ENCODE measurements at places on chromosomes 1 and 21.

DNA sequence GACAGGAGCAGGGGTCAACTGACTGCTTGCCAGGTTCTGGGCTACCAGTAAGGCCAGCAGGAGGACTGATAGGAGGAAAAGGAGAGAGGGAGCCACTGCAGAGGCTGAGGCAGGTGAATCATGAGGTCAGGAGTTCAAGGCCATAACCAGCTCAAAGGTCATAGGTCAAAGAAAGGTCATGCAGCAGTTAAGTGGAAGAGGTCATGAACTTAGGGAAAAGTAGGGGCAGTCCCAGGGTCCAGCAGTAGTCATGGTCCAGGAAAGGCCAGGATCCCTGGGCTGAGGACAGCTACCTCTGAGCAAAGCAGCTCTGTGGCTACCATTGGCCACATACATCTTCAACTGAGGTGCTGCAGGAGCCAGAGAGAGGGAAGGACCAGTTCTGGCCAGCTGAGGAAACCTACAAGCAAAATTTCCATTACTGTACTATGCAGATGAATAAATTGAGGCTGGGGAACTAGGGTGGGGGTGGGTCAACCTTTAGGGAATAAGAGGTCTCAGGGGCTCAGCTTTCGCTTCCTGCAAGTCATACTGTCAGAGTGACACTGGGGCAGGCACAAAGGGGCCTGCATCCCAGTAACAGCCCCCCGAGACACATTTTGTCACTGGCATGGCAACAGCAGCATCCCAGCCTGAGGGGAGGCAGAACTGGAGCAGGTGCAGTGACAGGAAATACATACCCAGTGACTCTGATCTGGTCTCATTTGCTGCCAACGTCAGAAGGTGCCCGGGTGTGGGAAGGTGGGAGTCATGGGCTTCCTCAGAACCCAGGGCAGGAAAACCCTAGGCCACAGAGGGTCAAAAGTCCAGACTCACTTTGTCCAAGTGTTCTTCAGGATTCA, 5.2 kb upstream of the INPP5B start:
- DNase-seq, result no peak

GRCh38 chr1:116476321-116476720, 94.5 kb downstream of the CD58 start:
- DNase-seq, result no peak

DNA sequence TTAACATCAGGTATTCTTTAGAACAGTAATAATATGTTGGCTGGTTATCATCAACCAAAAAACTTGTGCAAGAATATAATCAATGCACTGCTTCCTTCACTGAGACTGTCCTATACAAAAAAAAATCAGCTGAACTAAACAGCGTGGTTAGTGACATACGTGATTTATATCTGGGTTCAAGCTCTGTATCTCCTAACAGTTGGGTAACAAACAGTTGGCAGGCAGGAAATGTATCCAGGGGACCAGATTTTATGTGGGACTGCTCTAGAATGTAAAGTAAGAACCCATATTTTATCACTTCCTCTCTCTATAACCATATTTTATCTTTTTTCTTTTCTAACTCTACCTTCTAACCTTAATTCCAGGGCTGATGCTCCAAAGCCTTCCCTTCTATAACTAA, 8.0 kb downstream of the ACBD6 start:
- DNase-seq, result no peak

- no peak for DNase-seq
These were observed 115.8 kb upstream of the ZRANB2 start for GRCh38 chr1:71196685-71197084.

DNA sequence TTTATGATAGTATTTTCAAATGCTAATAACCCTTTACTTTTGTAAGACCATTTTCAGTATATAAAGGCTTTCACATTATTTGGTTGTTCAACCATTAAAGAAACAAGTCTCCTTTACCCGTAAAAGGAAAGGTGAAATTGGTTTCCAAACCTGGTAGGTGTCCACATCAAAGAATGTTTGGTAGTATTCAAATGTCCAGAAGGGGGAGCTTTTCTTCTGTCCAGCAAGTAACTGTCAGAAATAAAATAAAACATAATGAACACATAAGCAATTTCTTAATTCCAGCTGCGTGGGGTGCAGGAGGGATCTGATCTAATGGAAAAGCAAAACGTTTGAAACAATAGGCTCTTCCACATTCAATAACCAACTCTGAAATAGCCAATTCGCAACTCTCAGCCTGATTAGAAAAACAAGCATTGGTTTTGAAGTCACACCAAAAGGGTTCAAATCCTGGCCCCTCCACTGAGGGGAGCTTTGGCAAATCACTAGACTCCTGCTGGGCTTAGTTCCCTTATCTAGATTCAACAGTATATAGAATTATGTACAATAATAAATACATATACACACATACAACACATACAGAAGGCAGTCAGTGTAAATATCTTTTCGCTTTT, 11.0 kb downstream of the YIPF1 start:
- DNase-seq, result no peak

DNA sequence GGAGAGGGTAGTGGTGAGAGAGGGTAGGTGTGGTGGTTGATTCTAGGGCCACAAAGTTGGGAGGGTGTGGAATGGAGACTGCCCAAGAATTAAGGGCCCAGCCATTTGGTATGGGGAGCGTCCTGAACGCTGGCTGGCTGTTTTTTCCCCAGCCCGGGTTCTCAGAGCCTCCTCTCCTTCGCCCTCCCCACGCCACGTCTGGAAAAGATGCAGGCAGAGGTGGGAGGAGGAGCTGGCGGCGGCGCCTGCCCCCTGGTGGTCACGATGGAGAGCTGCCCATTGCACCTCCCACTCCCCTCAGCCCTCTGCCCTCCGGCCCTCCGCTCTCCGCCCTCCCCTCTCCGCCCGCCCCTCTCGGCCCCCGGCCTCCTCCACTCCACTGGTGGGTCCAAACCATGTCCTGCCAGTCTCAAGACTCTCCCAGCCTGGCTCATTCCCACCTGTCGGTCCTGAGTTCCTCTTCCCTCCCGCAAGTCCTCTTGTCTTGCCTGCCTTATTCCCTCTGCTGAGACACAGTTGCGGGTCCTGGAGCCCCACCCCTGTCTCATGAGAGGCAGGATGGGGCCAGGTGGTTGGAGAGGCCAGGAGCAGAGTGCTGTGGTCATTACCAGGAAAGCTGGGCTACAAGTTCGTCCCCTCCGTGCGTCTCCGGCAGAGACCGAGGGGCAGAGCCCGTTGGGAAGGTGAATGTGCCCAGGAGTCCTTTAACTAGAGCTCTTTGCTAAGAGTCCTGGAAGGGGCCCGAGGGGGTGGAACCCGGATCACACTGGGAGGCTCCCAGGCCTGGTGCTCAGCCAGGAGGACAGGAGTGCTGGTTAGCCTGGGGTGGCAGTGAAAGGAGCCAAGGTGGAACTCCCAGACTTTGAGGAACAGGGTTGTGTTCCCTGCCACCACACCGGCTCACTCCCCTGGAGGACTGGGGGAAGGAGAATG, 22.6 kb downstream of the ETNK2 start:
- no peak for DNase-seq

- no peak for DNase-seq
These were observed 780 bp downstream of the HIVEP3 start for GRCh38 chr1:41917835-41918449.

- DNase-seq, result no peak
These were observed 916.2 kb upstream of the B3GALT2 start for GRCh38 chr1:194102607-194103006.

GRCh38 chr1:227766015-227766634, 30.9 kb downstream of the SNAP47 start:
- DNase-seq, result no peak

- DNase-seq, result no peak
These were observed 65.6 kb upstream of the EDEM3 start for GRCh38 chr1:184820218-184820750.

DNA sequence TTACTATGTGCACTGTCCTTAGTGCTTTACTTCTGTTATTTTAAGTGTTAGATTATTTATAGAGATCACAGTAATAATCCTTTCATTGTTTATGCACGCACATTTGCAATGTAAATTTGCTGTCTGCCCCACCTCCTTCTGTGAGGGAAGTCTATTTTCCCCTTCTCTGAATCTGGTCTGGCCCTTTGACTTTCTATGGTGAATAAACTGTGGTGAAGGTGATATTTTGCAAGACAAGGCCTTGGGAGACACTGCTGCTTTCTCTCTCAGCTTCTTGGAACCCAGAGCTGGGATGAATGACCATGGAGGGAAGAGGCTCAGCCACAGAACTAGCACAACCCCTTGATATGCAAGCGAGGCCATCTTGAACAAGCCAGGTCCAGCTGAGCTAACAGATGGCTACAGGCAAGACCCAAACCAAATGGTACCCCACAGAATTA, 156.3 kb downstream of the ST6GALNAC3 start:
- no peak for DNase-seq

GRCh38 chr21:44742418-44743153, 31.2 kb upstream of the TSPEAR start:
- no peak for DNase-seq

GRCh38 chr1:83545066-83545862, 453.7 kb downstream of the TTLL7 start:
- no peak for DNase-seq

DNA sequence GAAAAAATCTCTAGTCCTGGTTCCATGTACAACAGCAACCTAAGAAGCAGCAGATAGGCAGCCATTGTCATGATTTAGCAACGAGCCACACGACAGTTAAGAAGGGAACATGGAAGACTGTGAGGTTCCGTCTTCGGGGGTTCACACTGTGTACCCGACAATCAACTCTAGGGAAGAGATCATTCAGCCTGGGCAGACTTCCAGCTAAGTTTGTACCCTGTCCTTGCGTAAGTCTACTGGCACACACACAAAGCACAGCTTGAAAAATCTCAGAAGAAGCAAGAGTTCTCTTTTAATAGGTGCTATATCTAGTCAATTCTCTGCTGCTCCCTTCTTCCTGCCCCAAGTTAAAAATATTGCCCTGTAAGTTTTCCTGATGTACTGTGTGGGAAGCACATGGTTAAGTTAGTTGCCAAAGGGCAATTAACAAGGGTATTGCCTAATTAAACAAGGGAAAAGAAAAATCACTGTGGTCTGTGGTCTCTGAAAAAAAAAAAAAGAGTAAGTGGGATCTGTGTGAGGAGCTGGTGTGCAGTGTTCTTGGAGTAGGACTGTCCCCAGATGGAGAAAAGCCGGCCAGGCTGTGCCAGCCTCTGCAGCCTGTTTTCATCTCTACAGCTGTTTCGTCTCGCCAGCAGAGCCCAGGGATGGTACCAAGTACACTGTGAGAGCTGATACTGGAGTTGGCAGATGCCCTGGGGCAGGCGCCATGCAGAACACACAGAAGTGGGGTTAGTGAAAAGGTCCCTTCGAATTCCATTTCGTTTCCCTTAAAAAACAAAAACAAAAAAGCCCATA, 6.4 kb upstream of the MYBPHL start:
- DNase-seq, result no peak

DNA sequence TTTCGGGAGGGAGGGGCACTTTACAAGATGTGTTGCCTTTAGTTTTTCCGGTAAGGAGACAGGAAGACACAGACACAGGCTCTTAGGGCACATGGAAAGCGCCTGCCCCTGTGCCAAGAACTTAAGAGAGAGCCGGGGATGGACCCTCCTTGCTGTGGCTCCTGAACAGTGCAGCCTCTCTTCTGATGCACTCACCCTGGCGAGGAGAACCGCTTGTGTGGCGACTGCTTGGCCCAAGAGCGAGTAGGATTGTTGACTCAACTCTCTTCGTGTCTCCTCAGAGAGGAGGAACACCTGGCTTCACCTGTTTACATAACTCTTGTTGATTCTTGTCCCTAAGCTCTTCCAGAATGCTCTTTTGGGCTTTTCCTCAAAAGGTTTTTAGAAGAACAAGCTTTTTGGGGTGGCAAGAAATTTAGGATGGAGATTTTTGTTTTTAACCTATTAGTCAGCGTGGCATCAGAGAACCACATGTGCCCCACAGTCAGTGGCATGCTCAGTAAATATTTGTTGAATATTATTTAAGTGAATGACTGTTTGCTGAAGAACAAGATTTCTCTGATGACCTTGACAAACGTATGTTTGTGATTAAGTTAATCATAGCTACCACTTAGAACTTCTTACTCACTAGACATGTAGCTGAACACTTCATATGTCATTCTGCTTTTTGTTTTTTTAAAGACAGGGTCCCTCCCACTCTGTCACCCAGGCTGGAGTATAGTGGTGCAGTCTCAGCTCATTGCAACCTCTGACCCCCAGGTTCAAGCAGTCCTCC, 60.6 kb downstream of the NFIA start:
- DNase-seq, result no peak

GRCh38 chr1:43057567-43057966, 98.9 kb upstream of the SLC2A1 start:
- DNase-seq, result no peak

DNA sequence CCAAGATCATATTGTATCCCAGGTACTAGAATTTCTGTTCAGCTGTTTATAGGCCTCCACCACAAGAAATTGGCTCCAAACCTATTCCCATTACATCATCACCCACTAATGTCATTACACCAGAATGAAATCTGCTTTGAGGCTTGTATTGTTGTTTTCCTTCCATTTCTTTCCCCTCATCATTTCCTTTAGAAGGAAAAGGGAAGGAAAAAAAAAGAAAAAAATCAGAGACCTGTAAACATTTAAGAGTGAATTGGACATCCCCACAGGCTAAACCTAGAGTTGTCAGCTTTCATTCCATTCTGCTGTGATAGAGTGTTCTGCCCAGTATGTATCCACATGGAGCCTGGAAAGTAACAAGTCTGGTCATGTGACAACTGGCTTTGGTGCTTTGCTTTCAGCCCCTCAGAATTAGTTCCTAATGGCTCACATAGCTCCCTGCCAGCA, 44.6 kb downstream of the NFYC start:
- DNase-seq, result no peak

GRCh38 chr1:12010746-12011570, 8.3 kb upstream of the MIIP start:
- DNase-seq, result no peak

DNA sequence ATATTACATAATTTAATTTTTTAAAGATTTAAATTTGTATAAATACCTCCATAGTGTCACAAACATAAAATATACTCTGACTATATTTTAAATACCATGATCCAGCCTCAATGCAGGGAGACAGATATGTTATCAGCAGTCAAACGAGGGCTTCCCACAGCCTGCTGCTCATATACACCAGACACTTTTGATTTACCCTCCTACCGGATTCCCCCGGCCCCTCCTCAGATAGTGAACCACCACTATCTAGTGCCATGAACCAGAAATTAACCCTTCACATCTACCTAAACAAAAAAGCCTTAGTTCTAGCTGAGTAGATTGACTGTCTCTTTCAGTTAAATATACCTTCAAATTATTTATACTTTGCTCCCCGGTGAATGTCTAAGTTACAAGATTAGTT, 52.4 kb upstream of the C1orf53 start:
- no peak for DNase-seq

DNA sequence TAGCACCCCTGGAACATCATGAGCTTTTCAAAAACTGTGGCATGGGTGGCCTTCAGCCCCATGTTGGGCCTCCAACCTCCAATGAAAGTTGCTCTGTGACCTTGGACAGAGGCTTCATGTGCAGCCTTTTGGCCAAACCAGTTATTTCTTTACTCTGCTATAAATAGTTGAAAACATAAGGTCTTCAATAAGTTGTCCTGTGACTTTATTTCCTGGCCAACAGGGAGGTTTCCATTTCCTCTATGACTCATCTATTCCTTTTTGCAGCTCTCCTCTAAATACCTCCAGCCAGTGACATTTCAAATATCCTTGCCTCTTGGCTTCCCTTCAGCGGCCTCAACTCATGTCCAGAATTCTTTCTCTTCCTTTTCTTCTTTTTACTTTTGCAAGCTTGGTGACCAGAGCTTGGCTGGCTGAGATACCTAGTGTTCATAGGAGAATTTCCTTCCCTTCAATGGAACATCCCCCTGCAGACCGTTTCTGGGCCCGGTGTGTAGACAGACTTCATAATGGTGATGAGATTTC, 22.7 kb upstream of the TRIM67 start:
- no peak for DNase-seq

- no peak for DNase-seq
These were observed 31.7 kb upstream of the MAN1A2 start for GRCh38 chr1:117335376-117336086.

GRCh38 chr1:153790966-153791647, 15.9 kb downstream of the SLC27A3 start:
- no peak for DNase-seq
